ENCODE measurements at places on chromosomes 3 and 15. TPM values are rescaled to one million over a fixed set of nuclear protein-coding genes. Genes with fewer than 3 reads are reported as not detected.

- no peak for DNase-seq
Observed at GRCh38 chr3:61574854-61575253, 13.5 kb downstream of the PTPRG start.

DNA sequence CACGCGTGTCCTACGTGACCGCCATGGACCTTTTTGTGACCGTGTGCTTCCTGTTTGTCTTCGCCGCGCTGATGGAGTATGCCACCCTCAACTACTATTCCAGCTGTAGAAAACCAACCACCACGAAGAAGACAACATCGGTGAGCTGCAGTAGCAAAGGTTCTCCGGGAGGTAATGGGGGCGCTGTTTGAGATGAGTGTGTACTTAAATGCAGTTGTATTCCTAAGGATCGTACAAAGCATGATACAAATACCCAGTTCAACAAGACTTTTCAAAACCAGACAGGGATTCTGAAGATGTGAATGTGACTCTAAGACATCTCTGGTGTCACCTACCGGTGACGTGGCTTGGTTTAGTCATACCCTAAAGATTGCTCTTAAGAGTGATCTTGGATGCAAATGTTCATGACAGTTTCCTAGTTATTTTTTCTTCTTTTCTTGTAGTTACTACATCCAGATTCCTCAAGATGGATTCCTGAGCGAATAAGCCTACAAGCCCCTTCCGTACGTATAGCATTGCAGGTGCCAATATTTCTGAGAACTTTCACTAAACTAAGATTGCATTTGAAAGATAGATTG is 556.6 kb downstream of the GABRG3 start:
- no peak for DNase-seq

HTR3D gene
- total RNA-seq: not detected

KCNMB3 gene
- 1.7 TPM for total RNA-seq

GRCh38 chr3:97510795-97511194 is 253.8 kb upstream of the ARL6 start:
- no peak for DNase-seq
